Activated CD4-positive, alpha-beta T cell treated with anti-CD3 and anti-CD28 coated beads for 24 hours (primary cell): ENCODE measurements at places on chromosomes 5 and 9.

DNA sequence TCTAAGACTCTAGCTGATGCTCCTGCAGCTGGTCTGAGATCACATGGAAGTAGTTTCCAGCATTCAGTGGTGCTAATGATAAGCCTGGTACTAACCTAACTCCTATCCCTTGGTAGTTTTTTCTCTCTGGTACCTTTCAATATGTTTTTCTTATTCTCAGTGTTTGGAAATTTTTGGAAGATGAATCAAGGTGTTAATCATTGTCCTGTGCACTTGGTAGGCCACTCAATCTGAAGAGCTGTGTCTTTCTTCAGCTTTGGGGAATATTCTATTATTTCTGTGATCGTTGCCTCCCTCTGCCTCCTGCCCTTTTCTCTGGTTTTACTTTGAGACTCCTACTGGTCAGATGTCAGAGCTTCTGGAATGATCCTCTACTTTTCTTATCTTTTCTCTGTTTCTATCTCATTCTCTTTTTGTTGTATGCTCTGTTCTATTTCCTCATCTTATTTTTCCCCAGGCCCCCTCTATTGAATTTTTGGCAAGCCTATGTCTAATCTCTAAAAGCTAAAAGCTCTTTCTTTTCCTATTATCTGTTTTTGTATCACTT is 136.8 kb downstream of the APBA1 start:
- no peak for DNase-seq

DNA sequence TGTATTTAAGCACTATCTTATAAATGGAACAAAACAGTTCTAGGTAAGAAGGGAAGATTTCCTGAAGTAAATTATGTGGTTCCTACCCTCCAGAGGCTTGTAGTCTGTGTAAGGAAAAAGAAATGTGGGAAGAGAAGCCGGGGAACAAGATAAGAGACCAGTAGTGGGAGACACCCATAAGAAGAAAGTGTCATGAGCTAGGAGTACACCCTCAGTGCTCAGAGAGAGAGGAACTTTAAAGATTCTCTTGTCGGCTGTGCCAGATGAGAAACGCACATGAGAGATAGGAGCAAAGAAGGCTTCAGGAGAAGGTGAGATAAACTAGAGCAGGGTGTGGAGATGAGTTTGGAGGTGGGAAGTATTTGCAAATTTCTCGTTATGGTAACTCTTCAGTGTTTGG is 18.1 kb downstream of the SLC36A1 start:
- no peak for DNase-seq

DNA sequence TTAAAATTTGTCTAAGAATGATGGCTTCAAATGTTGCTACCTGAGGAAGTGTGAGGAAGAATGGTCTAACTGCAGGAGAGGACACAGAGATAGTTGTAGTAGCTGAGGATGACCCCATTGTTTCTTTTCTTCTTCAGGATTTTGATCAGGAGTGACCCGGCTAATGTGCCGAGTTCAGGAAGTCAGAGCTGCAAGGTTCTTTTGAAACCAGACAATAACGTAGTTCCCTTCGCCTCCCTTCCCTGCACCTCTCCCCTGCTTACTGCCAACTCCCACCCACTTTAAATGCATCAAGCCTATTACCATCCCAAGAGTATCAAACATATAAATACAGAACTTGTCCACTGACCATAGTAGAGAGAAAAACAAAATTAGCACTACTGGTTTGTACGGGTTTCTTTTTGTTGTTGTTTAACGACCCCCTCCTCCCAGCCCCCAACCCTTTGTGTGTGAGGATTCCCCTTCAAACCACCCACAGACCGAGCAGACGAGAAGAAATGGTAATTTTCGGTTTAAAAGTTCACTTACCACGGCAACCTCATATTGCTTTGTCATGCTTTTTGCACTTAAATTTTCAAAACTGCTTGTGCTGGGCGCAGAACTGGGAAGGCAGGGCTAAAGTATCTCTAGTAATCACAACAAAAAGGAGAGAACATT is 23.5 kb upstream of the ELAVL2 start:
- no peak for DNase-seq

DNA sequence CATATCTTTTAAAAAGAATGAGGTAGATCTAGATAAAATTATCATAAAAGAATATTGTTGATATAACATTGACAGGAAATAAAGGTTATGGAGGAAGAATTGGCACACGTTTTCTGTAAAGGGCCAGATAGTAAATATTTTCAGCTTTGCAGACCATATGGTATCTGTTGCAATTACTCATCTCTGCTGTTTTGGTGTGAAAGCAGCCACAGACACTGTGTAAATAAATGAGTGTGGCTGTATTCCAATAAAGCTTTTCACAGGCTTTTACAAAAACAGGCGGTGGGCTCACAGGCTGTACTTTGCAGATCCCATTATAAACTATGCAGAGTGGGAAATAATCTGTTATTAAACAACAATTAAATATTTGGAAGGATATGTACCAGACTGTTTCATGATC is 87.4 kb downstream of the SGCD start:
- DNase-seq, result no peak

- no peak for DNase-seq
Measured at GRCh38 chr5:12662545-12663314, 758.5 kb upstream of the CTNND2 start.

GRCh38 chr5:83576341-83576740 is 104.8 kb downstream of the VCAN start:
- no peak for DNase-seq
